ENCODE measurements at places on chromosomes 6 and 20.

GRCh38 chr20:16316513-16316912, 256.7 kb downstream of the KIF16B start:
- no peak for DNase-seq

- DNase-seq = no peak
Observed at GRCh38 chr20:61931476-61932198, 134.0 kb downstream of the TAF4 start.

DNA sequence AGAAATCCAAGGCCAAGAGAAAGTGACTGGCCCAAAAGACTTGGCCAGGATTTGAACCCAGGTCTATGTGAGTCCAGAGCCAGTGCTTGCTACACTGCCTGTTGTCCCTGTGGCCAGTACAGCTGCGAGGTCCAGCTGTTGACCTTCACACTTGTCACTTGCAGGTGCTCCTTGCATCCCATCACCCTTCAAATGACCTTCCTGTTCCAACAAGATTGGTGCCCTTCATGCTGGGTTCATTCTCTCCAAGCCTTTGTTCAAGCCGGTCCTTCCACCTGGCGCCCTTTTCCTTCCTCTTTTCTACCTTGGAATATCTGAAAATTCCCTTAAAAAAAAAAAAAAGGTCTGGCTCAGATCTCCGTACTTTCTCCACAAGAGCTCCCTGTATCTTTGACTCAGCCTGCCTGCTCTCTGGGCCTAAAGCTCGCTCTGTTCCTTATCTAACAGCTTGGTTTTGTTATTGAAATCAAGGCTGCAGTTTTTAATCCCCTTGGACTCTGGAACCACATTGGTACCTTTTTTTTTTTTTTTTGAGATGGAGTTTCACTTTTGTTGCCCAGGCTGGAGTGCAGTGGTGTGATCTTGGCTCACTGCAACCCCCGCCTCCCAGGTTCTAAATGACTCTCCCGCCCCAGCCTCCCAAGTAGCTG, 22.2 kb upstream of the MRPS18A start:
- no peak for DNase-seq

- DNase-seq = no peak
Observed at GRCh38 chr6:4910037-4910760, 93.6 kb downstream of the RPP40 start.

GRCh38 chr20:7237251-7237650, 469.8 kb downstream of the BMP2 start:
- DNase-seq = no peak

- no peak for DNase-seq
Observed at GRCh38 chr6:72955666-72956065, 269.6 kb downstream of the KHDC1L start.

GRCh38 chr20:49318091-49318429, 40.2 kb upstream of the ZNFX1 start:
- DNase-seq = no peak

- no peak for DNase-seq
Observed at GRCh38 chr20:3193806-3194616, 10.5 kb downstream of the DDRGK1 start.

DNA sequence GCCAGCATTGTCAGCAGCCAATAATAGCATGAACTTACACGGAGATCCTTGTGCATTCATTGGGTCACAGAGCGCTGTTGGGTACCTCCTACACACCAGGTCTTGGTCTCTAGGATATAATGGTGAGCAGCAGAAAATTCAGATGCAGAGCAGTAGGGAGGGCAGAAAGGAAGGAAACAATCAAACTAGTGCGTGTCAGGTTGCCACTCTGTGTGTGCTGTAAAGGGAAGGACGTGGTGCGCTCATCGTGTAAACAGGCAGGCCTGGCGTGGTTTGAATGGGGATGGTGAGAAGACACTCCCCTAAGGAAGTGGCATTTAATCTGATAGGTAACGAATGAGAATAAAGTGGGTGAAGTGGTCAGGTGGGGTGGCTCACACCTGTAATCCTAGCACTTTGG, 336.4 kb downstream of the CDH26 start:
- DNase-seq = no peak

GRCh38 chr6:136171231-136171630, 78.9 kb downstream of the MTFR2 start:
- DNase-seq = no peak

DNA sequence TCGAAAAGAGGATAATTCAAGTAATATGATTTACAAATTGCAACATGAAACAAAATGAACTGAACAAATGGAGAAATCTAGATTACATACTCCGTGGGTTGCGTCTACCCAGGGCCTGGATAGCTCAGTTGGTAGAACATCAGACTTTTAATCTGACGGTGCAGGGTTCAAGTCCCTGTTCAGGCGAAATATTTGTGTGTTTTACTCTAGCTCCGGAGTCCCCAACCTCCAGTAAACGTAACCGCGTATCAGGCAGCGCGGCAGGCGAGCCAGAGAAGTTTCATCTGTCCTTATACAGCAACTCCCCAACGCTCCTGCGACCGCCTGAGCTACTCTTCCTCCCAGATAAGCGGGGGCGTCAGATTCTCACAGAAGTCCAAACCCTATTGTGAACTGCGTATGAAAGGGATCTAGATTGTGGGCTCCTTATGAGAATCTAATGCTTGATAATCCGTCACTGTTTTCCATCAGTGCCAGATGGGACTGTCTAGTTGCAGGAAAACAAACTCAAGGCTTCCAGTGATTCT, 176.1 kb downstream of the TRIM27 start:
- DNase-seq = no peak

DNA sequence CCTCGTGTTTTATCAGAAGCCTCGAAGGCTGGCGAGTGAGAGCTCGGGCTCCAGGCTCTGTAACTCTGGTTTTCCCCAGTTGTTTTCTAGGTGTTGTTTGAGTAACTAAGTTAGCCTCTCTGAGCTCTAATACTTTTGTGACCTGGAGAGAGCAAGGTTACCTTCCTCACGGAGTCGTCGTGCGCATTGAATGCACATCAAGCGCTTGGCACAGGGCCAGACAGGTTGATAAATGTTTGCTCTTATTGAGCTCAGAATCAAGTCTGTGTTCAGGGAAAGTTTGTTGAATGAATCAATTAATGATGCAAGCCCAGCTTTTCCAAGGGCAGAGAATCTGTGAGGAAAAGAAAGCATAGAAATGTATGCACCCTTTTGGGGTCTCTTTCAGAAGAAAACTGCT, 33.5 kb downstream of the EDN3 start:
- DNase-seq = no peak

DNA sequence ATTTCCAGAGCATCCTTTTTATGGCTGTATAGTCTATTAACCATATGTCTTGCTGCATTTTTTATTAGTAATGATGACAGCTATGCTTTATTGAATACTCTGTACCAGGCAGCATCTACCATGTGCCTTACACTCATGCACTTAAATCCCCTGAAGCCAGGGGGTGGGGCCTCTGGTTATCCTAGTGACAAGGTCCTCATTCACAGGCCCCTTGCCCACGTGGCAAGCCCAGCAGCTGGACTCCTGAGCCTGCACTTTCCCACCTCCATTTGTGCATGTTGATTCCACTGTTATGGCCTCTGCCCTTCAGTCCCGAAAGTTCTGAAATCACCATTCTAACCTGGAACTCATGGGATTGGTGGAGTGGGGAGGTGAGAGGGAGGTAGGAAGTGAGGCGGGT, 22.3 kb downstream of the ACTR5 start:
- DNase-seq = no peak

DNA sequence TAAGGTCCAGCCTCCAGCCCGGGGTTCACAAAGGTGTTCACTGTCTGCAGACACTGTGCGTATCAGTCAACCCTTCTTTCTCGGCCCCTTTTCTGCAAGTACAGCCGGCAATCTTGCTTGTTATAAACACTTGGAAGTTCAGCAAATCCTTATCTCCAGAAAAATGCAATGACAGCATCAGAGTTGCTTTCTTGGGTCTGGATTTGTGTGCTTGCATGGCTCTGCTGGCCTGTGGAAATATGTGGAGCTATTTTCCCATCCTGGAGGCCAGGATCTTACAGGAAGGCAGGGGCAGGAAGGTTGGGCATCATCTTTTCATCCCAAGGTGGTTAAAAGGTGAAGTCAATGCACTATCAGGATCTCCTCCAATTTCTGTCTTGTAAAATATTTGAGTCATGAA, 100.3 kb downstream of the SMOC2 start:
- no peak for DNase-seq

DNA sequence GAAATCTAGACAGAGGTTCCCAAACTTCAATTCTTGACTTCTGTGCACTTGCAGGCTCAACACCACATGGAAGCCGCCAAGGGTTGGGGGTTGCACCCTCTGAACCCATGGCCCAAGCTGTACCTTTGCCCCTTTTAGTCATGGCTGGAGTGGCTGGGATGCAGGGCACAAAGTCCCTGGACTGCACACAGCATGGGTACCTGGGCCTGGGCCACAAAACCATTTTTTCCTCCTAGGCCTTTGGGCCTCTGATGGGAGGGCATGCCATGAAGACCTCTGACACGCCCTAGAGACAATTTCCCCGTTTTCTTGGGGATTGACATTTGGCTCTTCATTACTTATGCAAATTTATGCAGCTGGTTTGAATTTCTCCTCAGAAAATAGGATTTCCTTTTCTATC, 342.0 kb downstream of the TPBG start:
- DNase-seq = no peak

- DNase-seq = no peak
Observed at GRCh38 chr6:151029970-151030369, 164.5 kb downstream of the MTHFD1L start.

GRCh38 chr6:63058601-63059000, 152.7 kb upstream of the FKBP1C start:
- DNase-seq = no peak
